ENCODE measurements at places on chromosomes 3 and 15. TPM values are rescaled to one million over a fixed set of nuclear protein-coding genes. Genes with fewer than 3 reads are reported as not detected.

The CLSTN2 gene
- total RNA-seq = not detected

DNA sequence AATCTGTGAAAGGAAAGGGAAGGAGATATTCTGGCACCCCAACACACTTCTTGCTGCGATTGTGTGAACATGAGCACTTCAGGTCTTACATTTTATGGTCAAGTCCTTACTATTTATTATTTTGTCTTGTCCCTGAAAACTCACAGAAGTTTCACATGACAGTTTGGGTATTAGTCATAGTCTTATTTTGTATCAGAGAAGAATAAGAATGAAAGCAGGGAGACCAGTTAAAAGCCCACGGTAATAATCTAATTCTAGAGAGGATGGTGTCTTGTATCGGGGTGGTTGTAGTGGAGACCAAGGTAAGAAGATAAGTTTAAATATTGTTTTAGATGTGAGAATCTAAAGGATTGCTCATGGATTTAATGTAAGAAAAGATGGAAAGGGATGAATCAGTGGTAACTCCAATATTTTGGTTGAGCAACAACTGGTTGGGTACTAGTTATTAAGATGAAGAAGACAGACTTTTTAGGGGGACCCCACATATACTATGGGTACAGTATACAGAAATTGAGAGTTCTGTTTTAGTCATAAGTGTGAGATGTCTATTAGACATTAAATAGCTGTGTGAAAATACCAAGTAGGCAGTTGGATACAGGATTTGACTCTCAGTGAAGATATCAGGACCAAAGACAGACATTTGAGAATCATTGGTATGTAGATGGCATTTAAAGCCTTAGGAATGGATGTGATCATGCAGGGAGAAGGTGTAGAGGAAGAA is 227.6 kb downstream of the MFSD1 start:
- DNase-seq = no peak

The CCR3 gene
- not detected for total RNA-seq

GRCh38 chr3:12230877-12231276 is 58.0 kb upstream of the PPARG start:
- DNase-seq = no peak

The GXYLT2 gene
- total RNA-seq = not detected

DNA sequence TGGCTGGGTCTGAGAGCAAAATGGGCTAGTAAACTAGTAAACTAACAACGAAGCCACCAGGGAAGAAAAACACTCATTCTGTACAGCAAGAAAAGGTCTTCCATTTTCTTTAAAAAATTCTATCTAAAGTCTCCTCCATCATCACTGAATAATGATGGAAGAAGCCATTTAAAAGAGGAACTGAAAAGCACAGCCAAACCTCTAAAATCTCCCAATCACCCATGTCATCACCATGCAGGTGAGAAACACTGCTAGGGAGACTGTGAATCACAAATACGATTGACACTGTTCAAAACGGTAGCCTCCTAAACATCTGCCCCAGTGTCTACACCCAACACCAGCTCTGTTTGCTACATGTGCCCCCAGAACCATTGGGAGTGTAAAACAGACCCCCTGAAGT is 140.4 kb downstream of the RORA start:
- DNase-seq = no peak
